ENCODE measurements at places on chromosomes 1 and 21.

DNA sequence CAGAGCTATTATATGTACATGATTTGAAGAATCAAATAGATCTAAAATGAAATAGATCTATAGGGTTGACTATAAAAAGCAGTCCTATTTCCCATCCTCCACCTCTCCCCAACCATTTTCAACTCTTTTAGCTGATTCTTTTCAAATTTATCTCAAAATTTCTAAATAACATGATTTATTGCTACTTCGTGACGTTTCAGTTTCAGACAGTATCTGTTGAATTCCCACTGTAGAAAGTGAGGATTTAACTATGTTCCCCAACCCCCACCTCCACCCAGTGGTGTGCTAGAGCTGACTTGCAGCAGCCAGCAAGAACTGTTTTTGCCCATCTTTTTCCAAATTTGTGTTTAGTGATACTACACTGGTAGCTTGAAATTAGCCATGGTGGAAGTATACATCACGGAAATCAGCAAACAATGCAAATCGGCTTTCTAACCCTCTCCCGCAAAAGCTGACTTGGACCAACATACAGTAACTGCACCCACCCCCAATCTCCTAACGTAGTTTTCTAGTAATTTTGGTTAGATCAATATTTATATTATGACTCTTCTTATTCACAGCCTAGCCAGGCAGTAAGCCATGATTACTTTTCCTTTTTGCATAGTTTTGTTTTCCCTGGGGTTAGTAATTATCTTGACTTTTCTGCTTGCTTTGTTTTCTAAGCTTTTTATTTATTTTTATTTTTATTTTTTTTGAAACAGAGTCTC, 10.9 kb downstream of the SEMA4A start:
- no peak for DNase-seq

DNA sequence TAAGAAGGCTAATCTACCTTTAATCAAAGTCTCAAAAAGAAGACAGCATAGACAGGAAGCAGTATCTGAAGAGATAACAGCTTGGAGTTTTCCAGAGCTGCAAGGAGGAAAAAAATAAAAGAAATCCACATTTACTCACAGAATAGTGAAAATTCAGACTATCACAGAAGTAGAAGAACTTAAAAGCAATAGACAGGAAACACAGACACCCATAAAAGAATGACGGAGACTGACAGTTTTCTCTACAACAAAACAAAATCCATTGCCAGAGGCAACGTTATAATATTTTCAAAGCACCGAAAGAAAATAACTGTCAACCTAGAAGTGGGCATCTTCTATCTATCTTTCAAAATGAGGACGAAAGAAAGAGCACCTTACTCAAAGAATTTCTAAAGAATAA, 104.4 kb downstream of the DMRTB1 start:
- no peak for DNase-seq

- no peak for DNase-seq
Measured at GRCh38 chr1:16173447-16174260, 17.8 kb upstream of the EPHA2 start.

GRCh38 chr1:80250573-80251168, 1244.1 kb upstream of the ADGRL4 start:
- DNase-seq, result no peak

DNA sequence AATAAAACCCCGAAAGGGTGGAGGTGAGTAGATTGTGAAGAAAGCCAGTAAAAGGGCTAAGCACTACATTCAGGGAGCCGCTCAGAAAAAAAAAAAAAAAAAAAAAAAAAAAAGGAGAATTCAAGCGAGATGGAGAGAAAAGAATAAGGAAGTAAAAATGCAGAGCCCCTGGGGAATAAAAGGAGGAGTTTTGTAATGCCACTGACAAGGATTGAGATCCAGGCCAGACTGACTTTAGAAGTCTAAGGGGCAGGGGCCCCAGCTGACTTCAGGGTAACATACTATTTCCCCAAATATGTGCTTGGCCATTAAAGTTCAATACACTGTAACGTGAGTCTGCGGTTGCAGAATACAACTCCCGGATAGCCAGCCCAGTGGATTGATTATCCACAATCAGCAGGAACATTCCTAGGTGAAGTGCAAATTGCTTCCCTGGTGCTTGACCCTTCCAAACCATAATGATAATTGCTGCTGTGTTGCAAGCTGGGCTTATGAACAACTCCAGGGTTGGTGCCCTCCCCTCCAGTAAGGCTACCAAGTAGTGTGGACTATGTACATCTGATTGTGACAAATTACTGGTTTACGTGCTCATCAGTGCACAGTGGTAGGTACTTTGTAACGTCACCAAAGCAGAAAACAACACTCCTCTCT, 30.7 kb upstream of the RRP15 start:
- DNase-seq, result no peak

DNA sequence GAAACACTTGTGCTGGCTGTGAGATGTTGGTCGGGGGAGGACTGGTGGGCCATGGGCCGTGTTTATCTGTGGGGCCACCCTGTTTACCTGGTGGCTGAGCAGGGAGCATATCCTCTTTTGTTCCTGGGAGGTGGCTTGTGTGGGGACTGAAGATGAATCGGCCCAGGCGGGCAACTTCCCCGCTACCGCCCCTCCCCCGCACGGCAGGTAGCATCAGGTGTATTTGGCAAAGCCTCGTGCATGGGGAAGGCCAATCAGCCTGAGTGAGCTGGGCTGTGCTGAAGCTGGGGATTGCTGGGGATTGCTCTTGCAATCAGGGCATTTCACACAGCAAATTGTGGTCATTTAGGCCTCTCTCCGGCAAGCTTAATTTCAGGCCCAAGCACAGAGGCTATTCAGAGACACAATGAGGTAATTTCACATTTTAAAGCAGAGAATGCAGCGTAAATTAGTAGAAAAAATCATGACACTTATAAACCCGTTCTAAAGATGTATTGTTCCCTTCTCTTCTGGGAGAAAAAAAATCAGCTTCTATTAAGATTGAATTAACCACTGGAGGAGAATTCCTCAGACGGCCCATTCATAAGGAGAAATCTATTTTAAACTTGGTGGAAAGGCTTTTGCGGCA, 197.7 kb upstream of the POU3F1 start:
- no peak for DNase-seq

- DNase-seq, result no peak
Measured at GRCh38 chr1:226394462-226394861, 13.4 kb downstream of the PARP1 start.

All from coronary artery (tissue), 2 donors.